ENCODE measurements at places on chromosomes 11 and 22. TPM values are rescaled to one million over a fixed set of nuclear protein-coding genes. Genes with fewer than 3 reads are reported as not detected.

GRCh38 chr22:26066534-26066933, 102.7 kb upstream of the SEZ6L start:
- DNase-seq = no peak

DNA sequence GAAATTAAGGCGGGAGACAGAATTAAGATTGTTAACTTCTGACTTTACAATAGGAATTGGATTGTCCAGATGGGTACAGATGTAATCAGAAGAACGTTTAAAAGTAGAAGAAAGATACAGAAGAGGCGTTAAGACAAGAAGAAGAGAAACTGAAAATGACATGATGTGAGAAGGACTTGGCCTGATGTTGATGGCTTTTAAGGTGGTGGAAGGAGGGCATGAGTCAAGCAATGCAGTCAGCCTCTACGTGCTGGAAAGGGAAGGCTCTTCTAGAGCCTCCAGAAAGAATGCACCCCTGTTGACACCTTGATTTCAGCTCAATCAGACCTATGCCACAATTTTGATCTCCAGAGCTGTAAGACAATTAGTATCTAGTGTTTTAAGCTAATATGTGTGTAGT, 466.9 kb upstream of the LRRC4C start:
- no peak for DNase-seq

DNA sequence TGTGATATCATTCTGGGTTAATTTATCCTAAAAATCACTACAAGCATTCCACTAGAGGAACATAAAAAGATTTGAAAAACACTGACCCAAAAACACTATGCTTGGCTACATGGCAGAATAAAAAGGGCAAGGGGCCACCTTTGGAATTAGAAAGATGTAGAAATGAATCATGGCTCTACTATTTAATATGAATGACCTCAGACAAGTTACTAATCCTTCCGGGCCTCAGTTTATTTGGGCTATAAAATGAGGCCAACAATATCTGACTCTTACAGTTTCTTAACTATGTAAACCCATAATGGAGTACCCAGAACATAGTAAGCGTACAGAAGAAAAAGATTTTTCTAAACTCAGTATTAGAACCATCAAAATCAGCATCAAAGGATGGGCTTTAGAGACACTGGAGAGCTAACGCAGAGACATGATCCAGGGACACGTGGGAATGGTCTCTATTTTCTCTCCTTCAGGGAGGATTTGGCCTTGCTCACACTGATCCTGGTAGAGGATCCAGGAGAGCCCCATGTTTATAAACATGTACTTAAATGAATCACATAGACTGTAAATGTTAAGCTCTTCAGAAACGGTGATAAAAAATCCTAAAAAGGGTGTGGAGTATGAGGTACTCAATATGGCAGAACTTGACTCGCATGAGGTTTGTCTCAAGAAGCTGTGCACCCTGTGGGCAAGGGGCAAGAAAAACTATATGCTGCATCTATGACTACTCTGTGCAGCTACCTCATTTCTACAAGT, 288.4 kb upstream of the PITPNB start:
- DNase-seq = no peak

DNA sequence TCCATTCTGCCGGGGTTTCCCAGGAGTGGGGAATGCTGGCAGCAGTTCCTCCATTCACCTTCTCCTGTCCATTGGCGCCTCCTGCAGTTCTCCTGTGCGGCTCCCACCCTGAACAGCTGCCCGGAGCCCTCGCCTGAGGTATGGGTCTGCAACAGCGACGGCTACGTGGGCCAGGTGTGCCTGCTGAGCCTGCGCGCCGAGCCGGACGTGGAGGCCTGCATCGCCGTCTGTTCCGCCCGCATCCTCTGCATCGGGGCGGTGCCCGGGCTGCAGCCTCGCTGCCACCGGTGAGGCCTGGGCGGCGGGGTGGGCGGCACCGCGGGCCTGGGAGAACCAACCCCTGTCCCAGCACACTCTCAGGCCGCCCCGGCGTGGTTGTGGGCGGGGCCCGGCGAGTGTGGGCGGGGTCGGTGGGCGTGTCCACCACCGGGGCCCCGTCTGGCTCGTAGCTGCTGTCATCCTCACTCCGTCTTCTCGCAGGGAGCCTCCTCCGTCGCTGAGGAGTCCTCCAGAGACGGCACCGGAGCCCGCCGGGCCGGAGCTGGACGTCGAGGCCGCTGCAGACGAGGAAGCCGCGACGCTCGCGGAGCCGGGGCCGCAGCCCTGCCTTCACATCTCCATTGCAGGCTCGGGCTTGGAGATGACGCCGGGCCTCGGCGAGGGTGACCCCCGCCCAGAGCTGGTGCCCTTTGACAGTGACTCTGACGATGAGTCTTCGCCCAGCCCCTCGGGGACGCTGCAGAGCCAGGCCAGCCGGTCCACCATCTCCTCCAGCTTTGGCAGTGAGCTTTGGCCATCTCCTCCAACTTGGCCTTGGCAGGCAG, 14.0 kb upstream of the RELT start:
- no peak for DNase-seq

The CDON gene
- 1.6 TPM for polyA plus RNA-seq

- DNase-seq = no peak
Observed at GRCh38 chr22:39209756-39210155, 35.0 kb downstream of the PDGFB start.

GRCh38 chr11:106789406-106789805, 228.9 kb downstream of the GUCY1A2 start:
- DNase-seq = peak; percentile 19

The P4HA3 gene
- polyA plus RNA-seq = 1.2 TPM

- peak; percentile 42 for DNase-seq
Observed at GRCh38 chr11:12754582-12755234, 80.5 kb downstream of the TEAD1 start.

The MMP27 gene
- not detected for polyA plus RNA-seq

The SERHL2 gene
- 1.4 TPM for polyA plus RNA-seq

The DGCR6 gene
- 1.1 TPM for polyA plus RNA-seq

The POU2AF3 gene
- not detected for polyA plus RNA-seq

Data from mammary epithelial cell (primary cell).